Cortex of kidney (tissue), 1 donor: ENCODE measurements at places on chromosomes 13 and 19.

DNA sequence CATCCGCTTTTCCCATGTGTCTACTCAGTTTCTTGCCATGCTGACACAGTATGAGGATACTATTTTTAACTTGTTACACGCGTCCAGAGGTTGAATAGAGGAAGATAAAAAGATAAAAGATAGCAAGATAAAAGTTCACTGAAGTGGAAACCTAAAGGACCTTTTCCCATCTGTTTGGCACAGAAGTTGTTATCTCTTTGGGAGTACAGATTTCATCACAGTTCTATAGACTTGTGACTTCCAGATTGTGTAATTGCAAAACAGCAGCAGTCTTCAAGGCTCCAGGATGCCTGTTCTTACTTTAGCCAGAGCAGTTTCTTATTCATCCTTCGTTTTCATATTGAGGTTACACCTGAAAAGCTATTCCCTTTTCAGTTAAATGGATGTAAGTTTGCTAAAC lies 369.2 kb downstream of the GPC5 start:
- DNase-seq, result no peak

- DNase-seq, result no peak
These were observed 359.2 kb upstream of the SGCG start for GRCh38 chr13:22821589-22821988.

GRCh38 chr19:8377598-8377997 lies 12.6 kb upstream of the RAB11B start:
- DNase-seq, result no peak

GRCh38 chr19:16200038-16201010 lies 2.6 kb downstream of the AP1M1 start:
- no peak for DNase-seq

GRCh38 chr13:46665633-46666482 lies 112.9 kb downstream of the LRCH1 start:
- no peak for DNase-seq

GRCh38 chr13:42893214-42893671 lies 98.8 kb downstream of the EPSTI1 start:
- DNase-seq, result no peak

DNA sequence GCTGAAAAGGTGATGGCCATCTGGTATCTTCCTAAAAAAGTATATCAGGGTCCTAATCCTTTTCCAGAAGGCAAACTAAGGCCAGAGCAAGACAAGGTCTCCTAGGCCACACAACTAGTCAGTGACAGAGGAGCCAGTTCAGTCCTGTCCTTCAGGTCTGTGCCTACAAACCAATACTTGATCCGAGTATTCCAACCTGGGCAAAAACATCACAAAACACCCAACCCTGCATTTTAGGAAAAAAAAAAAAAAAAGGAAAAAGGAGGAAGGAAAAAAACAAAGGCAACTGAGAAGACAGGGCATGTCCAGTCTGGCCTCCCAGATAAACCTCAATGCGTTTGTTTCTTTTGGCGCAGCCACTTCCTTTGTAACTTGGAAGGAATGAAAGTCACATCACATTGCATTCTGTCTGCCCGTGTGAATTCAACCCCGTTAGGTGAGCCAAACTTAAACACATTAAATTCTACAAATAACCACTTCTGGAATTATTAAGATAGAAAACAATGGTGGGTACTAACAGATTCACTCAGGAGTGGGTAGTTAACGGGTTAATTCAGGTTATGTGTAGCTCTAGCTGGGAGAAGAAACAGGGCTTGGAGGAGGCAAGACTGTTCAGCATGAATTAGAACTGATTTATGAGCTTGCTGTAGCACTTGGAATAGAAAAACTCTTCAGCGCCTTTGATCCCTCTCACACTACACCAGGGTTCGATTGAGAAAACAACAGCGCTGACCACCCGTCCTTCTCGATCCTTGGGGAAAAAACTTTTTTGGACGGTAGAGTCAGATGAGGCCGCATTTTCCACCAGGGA lies 43.0 kb upstream of the HNRNPA1L2 start:
- DNase-seq, result no peak

DNA sequence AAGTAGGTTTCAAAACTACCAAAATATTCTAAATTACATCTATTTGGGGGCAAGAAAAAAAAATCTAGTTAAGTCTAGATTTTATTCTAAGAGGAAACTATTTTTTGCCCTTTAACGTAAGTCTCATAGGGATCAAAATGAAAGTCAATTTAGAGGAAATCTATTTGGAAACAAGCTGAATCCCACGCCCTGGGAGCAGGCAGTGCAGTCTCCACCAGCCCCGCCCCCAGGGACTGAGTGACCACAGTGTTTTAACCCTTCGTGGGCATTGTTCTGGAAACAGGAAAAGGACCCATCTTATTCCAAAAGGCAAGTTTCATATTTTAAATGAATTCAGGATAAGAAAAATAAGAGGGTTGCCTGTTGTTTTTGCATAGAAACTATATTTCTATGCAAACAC lies 209.7 kb downstream of the SPRY2 start:
- DNase-seq, result no peak

- no peak for DNase-seq
These were observed 1.4 kb upstream of the TSHZ3 start for GRCh38 chr19:31350693-31351055.

GRCh38 chr13:47934371-47934770 lies 66.7 kb downstream of the SUCLA2 start:
- DNase-seq, result no peak

DNA sequence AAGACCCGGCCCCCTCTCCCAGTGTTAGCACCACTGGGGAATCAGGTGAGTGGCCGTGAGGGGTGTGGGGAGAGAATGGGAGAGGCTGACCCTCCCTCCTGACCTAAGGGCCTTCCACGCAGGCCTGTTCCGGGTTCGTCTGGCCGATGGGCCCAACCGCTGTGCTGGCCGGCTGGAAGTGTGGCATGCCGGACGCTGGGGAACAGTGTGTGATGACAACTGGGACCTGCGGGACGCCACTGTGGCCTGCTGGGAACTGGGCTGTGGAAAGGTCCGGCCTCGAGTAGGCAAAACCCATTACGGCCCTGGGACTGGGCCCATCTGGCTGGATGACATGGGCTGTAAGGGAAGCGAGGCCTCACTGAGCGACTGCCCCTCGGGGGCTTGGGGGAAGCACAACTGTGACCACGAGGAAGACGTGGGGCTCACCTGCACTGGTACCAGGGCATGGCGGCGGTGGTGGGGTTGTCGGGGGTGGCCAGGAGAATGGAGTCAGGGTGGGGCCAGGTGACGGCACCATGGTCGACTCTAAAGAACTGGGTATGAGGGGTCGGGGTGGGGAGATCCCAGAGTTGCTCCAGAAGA lies 12.2 kb downstream of the SSC5D start:
- no peak for DNase-seq

- DNase-seq, result no peak
These were observed 50.2 kb downstream of the LRCH1 start for GRCh38 chr13:46603165-46603603.

GRCh38 chr19:37078717-37079032 lies 442 bp downstream of the ZNF420 start:
- DNase-seq, result no peak

GRCh38 chr19:58492265-58492664 lies 16.1 kb downstream of the ZNF446 start:
- no peak for DNase-seq

DNA sequence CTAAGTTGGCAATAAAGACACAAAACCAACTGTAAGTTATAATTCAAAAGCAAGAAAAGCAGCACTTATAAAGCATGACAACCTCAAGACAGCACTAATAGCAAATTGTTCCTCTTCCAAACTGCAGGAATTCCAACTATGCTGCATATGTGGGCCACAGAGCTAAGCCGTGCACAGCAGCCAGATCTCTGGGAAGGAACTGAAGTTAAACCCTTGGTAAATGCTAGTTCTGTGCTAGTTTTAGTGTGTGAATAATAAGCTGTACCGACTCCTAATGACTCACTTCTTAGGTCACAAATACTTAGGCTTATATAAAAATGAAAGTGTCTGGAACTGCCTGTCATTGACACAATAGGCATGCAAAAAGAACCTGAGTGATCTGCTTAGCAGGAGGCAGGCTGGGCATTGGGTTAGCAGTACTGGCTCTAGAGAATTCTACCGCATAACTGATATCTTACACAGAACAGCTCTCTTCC lies 21.2 kb upstream of the GTF3A start:
- no peak for DNase-seq

DNA sequence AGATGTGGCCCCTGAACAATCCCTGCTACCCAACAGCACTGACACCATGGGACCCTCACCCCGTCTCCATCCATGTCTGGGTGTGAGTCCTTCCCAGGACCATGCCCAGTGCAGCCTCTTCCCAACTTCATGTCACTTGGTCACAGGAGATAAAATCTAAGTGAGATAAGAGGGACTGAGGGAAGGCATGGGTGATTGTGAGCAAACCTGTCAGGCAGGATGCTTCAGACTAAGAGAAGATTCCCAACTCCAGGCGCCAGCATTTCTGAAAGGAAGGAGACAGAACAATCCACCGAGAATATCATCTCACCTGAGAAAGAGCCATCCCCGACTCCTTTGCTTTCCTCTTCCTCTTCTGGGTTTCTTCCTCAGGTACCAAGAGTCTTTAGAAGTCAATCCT lies 7.5 kb downstream of the ZNF320 start:
- DNase-seq, result no peak

- no peak for DNase-seq
These were observed 8.5 kb upstream of the CA11 start for GRCh38 chr19:48654299-48655059.

- no peak for DNase-seq
These were observed 7.8 kb upstream of the ATP12A start for GRCh38 chr13:24672141-24673132.

GRCh38 chr13:24564881-24565280 lies 52.3 kb upstream of the PARP4 start:
- no peak for DNase-seq

DNA sequence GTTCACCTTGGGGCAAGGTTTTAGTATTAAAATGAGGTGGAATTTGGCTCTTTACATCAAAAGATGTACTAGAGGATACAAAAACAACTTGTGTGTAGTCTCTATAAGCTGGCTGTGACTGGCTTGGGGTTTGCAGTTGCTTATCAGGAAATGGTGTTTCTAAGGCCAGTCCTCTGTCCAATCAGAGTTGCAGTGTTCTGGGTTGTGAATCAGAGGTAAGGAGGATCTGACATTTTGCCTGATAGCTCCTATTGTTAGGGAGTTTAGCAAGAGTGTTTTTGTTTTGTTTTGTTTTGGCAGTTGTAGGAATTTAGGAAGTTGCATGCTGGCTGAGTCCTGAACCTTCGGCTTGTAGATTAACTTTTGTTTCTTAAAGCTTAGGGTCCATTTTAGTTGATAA lies 20.1 kb upstream of the ESD start:
- no peak for DNase-seq

DNA sequence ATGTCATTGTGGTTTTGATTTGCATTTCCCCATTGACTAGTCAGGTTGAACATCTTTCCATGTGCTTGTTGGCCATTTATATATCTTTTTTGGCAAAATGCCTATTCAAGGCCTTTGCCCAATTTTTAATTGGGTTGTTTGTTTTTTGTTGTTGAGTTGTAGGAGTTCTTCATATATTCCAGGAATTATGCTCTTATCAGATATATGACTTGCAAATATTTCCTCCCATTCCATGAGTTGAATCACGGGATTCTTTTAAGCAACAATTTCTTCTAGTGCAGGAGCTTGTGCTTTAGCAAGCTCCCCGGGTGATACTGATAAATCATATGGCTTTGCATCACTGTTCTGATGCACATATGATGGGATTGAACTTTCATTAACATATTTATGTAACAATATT lies 47.0 kb upstream of the FLT1 start:
- DNase-seq, result no peak

- no peak for DNase-seq
These were observed 1109.5 kb downstream of the SLITRK1 start for GRCh38 chr13:82772816-82773215.

- no peak for DNase-seq
These were observed 144.4 kb downstream of the DIAPH3 start for GRCh38 chr13:60019119-60019993.

DNA sequence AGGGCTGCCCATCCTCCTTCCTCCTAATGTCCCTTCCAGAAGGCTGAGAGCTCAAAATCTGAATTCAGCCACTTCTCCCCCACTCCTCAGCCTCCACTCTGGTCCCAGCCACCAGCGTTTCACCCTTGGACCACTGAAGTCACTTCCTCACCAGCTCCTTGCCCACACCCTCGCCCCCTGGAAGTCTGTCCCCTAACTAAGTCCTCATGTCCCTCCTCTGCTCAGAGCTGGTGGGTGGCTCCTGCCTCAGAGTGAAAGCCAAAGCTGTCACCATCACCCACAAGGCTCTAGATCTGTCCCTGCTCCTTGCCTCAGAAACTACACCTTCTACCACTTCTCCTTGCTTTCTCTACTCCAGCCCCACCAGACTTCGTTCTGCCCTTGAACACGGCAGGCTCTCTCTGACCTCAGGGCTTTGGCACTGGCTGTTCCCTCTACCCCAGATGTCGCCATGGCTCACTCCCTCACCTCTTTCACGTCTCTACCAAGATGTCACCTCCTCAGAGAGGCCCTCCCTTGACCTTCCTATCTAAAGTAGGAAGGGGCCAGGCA lies 1.7 kb downstream of the ERCC1 start:
- DNase-seq, result no peak

DNA sequence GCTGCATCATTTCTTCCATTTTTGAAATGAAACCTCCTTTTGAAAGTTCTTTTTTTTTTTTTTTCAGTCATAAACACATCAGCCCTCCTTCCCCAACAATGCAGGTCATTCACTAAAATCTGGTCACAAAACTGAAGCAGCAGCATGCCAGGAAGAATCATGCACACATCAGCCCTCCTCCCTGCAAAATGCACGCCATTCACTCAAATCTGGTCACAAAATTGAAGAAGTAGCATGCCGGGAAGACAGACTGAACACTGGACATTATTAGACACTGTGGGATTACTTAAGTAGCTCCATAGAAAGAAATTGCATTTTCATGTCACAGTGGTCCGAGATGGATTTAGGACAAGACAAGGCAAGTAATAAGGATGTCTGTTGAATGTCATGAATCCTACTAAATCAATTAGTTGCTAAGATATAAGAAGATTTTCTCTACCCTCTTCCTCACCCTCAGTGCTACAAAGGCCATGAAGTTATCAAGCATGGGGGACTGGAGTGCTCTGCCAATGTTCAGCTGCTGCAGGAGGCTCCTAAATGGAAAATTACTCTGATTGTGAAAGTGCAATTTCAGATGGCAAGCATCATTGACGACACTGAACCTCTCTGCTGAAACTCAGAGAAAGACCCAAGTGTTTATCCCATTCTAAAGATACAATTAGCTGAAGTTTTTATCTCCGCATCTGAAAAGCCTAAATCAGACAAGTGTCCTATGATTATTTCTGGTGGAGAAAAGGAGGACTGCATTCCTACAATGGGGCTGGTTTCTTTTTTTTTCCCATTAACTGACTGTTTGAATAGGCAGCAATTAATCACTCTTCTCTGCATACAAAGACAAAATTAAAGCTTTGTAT lies 913.2 kb downstream of the DIAPH3 start:
- no peak for DNase-seq

DNA sequence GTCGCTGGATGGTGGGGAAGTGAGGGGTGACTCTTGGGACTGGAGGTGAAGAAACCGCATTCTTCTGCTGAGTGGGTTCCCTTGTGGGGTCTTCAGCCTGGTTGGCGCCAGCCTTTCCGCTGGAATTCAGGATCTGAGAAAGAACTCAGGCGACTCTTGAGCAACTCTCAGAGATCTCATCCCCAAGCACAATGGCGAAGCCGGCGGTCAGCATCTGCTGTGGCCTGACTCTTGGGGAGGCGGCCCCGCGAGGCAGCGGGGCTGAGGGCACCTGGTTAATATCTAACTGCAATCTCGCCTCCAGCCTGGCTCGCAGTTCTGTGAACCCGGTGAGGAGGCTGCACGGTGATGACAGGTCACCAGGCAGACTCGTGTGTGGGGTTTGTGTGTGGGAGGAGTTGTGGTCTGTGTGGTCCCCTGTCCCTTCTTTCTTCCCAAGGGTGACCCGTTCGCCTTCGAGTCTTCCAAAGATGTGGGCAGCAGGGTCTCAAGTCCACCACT lies 883 bp downstream of the ZNF441 start:
- DNase-seq, result no peak
